ENCODE measurements at places on chromosomes 12 and 14.
A peak's percentile ranks its signal among the peaks of the same experiment; 100 is the strongest.

GRCh38 chr12:54251667-54252284 is 28.1 kb downstream of the CBX5 start:
- no peak for DNase-seq

DNA sequence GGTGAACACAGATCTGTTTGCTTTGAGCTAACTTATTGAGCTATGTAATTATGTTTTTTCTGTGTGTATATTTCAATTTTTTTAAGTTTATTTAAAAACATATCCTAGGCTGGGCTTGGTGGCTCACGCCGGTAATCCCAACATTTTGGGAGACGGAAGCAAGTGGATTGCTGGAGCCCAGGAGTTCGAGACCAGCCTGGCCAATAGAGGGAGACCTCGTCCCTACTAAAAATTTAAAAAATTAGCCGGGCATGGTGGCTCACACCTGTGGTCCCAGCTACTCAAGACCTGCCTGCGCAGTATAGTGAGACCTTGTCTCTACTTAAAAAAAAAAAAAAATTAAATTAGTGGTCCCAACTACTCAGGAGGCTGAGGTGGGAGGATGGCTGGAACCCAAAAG is 16.2 kb upstream of the RNASE1 start:
- DNase-seq: no peak

GRCh38 chr12:18327036-18327435 is 65.7 kb downstream of the PIK3C2G start:
- no peak for DNase-seq

DNA sequence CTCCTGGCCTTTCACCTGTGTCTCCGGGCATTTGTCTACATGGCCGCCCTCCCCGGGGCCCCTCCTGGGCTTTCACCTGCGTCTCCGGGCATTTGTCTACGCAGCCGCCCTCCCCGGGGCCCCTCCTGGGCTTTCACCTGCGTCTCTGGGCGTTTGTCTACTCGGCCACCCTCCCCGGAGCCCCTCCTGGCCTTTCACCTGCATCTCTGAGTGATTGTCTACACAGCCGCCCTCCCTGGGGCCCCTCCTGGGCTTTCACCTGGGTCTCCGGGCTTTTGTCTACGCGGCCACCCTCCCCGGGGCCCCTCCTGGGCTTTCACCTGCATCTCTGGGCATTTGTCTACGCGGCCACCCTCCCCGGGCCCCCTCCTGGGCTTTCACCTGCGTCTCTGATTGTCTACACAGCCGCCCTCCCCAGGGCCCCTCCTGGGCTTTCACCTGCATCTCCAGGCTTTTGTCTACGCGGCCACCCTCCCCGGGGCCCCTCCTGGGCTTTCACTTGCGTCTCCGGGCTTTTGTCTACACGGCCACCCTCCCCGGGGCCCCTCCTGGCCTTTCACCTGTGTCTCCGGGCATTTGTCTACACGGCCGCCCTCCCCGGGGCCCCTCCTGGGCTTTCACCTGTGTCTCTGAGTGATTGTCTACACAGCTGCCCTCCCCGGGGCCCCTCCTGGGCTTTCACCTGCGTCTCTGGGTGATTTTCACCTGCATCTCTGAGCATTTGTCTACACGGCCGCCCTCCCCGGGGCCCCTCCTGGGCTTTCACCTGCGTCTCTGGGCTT is 68.0 kb upstream of the GALNT9 start:
- no peak for DNase-seq

- no peak for DNase-seq
These were observed 255.9 kb downstream of the DPF3 start for GRCh38 chr14:72638021-72638420.

DNA sequence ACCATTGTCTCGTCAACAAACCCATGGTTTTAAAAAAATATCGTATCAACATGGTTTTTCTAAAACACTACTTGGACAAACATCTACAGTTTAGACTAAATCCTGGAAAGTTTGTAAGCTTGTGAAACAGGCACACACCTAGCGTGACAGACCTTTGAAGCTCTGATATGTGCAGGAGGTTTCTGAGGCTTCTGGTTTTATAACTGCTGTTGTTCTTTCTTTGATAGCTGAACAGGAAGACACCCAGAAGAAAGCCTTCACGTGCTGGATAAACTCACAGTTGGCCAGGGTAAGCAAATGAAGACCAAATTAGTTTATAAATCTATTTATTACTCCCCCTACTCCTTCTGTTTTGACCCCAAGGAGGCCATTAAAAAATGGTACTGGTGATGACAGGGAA is 87.6 kb downstream of the SYNE2 start:
- no peak for DNase-seq

- DNase-seq: no peak
These were observed 107.3 kb downstream of the CRADD start for GRCh38 chr12:93784339-93785086.

GRCh38 chr12:50589650-50590435 is 85.1 kb downstream of the DIP2B start:
- DNase-seq: no peak

GRCh38 chr14:58216544-58216943 is 16.6 kb downstream of the ACTR10 start:
- DNase-seq: no peak

- no peak for DNase-seq
These were observed 79.4 kb upstream of the OTX2 start for GRCh38 chr14:56889705-56890104.

GRCh38 chr14:22610931-22611330 is 12.8 kb downstream of the ABHD4 start:
- DNase-seq: no peak

- no peak for DNase-seq
These were observed 202.7 kb downstream of the PRKD1 start for GRCh38 chr14:29724991-29725390.

- DNase-seq: no peak
These were observed 658.5 kb upstream of the MGAT4C start for GRCh38 chr12:86914721-86915120.

GRCh38 chr14:82366803-82367202 is 833.1 kb upstream of the SEL1L start:
- DNase-seq: no peak

GRCh38 chr14:74834692-74835392 is 41.1 kb downstream of the PROX2 start:
- no peak for DNase-seq

- no peak for DNase-seq
These were observed 30.0 kb downstream of the SLC39A9 start for GRCh38 chr14:69428289-69428998.

DNA sequence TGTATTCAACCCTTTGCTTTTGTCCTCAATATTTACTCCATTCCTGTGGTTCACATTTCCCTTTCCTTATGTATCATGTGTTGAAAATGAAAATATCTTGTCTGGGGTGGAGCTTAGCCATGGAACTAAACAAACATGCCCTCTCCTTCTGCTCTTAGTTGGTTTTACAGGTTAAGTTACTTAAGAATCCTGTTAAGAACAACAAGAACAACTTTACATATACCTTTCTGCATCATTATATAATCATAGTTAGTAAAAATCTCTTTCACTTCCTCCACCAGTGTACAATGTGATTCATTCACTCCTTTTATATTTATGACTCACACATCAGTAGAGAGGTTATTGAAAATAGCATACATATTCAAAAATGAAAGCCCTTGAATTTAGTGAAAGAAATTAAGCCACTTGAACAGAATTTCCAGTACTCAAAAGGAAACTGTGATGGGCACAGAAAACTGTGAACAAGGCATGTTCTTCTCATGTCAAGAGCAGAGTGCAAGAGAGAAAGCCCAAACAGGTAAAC is 307.7 kb downstream of the CCDC91 start:
- DNase-seq: no peak

DNA sequence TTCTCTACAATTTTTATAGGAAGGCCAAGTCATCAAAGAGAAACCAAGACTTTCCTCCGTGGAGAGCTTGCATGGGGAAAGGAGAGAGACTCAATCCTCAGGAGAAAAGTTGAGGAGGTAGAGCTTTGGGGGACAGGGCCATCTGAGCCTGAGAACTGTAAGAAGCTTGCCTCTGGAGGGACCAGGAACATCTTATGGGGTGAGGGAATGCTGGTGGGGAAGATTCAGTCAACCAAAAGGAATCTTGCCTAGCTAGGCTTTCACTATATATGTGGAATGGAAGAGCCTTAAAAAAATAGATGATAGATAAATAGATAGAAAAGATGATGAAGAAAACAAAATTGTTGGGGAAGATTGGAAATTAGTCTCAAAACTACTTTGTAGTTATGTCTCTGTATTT is 63.5 kb downstream of the DYRK2 start:
- DNase-seq: no peak

GRCh38 chr12:24415934-24416333 is 466.5 kb upstream of the SOX5 start:
- no peak for DNase-seq

DNA sequence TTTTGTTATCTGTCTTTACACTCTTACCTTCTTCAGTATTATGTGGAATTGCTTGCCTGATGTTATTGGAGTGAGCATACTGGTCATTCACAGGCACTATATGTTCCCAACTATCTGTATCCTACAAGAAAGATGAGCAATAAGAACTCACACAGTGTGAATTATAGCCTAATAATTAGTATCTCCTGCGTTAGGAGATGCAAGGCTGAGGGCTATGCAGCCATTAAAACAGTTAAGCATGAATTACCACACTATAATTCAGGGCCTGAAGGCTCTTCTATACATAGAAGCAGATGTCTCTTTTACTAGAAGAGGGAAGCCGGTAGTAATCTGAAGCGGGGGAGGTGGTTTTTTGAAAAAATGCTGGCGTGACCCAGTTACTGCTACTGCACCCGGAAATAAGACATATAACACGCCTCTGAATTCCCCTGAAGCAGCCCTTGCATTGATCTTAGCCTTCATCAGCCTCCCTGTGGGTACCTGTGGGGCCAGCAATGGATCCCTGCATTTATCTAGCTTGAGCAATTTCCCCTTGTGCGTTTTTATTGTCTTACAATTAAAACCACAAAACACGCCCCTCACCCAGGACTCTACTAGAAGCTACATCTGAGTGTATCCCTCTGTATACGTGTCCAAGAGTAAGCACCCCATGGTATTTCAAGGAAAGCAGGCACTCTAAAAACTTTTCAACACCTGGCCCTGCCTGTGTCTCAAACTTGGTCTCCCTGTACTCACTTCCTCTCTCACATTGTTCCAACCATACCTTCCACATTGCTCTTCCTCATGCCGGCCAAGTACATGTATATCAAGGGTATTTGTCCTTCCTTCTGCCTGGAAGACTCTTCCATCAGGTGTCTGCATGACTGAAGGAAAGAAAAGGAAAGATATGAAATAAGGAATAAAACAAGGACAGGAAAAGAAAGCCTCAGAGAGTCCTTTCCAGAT is 210.9 kb upstream of the ARID2 start:
- peak; percentile 19 for DNase-seq

- DNase-seq: no peak
These were observed 13.1 kb upstream of the DAAM1 start for GRCh38 chr14:59175404-59175803.

GRCh38 chr12:55935738-55936151 is 4.8 kb downstream of the DGKA start:
- DNase-seq: no peak

- no peak for DNase-seq
These were observed 40.5 kb upstream of the LTBP2 start for GRCh38 chr14:74652541-74652940.

Data from stimulated activated CD4-positive, alpha-beta T cell treated with anti-CD3 and anti-CD28 coated beads, TNF-alpha, amount 100 ng/mL, for 48 hours (primary cell).